Activated CD4-positive, alpha-beta T cell treated with anti-CD3 and anti-CD28 coated beads for 1 hour (primary cell): ENCODE measurements at places on chromosomes 6 and 20.

- DNase-seq, result no peak
Observed at GRCh38 chr20:62487561-62488354, 12.0 kb upstream of the GATA5 start.

DNA sequence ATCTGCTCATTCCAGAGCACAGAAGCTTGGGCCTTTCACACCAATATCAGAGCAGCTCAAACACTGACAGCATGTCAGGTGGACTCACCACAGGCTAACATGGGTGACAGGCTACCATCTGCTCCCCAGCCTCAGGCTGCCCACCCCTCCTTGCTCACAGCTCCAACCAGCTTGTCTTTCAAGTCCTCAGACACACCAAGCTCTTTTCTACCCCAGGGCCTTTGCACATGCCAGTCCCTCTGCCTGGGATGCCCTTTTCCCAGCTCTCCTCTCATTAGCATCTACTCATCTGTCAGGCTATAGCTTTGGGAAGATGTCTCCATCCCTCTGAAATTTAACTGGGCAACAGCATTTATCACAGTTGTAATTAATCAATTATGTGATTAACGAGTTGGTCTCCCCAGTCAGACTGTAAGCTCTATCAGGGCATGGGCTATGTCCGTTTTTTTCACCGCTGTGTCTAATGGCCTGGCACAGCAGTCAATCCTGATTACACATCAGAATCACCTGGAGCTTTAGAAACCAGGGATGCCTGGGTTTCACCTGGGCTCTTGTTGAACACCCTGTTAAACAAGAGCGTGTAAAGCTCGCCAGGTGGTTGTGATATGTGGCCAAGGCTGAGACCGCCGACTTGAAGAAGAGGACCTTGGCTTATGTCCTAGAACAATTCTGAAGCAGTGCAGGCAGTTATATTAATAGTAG is 88.9 kb upstream of the MRPS10 start:
- DNase-seq, result no peak

DNA sequence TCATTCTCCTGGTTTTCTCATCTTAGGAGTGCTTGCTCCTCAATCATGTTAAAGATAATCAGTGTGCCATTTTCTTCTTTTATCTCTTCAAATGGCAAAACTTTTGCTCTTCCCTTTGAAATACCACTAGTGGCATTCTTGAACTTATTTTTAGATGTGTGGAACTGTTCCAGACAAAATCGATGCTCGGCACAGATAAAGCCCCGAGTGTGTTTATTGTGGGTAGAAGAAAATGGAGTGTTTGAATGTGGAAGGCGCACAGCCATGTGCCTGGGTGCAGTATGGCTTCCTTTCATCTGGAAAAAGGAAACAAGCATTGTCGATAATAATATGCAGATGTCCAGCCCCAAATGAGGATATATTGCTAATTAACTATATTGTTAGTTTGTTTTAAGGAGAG is 42.4 kb downstream of the ISM1 start:
- no peak for DNase-seq

DNA sequence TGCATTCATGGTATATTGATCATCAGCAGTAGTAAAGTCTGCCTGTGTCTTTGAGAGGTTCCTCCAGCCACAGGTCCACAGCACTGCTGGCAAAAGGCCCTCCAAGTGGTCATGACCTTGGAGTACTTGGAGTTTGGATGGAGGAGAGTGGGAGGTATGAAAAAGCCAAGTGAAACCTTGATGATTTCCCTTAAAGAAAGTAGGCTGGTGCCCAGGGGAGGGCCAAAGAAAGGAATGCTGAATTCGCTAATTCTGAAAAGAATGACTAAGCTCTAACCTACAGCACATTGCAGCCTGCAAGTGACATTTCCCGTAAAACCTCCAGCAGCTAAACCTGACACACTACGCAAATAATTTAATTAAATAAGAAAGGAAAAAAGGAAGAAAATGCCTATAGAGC is 223.4 kb upstream of the TAB2 start:
- no peak for DNase-seq

- no peak for DNase-seq
Observed at GRCh38 chr6:150058231-150058792, 10.6 kb downstream of the ULBP3 start.

GRCh38 chr6:119848696-119849095 is 499.1 kb upstream of the MAN1A1 start:
- DNase-seq, result no peak

- no peak for DNase-seq
Observed at GRCh38 chr6:80638213-80639055, 532.0 kb downstream of the BCKDHB start.

DNA sequence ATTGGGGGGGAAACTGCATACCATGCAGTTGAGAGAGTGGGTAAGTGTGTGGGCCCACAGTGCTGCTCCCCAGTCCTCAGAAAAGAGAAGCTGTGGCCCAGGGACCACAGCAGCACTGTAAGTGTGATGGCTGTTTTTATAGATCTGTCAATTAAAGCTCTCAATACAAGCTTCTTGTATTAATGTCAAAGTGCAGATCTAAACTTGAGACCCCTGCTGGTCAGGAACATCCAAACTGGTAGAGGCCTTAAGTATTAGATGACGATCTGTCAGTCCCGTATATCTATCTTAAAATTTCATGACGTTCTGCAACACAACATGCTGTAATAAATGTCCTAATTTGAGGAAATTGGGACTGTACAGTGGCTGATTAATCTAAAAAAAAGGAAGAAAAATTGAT is 74.8 kb downstream of the TULP4 start:
- no peak for DNase-seq

GRCh38 chr20:60869625-60870024 is 382.4 kb upstream of the CDH4 start:
- DNase-seq, result no peak

DNA sequence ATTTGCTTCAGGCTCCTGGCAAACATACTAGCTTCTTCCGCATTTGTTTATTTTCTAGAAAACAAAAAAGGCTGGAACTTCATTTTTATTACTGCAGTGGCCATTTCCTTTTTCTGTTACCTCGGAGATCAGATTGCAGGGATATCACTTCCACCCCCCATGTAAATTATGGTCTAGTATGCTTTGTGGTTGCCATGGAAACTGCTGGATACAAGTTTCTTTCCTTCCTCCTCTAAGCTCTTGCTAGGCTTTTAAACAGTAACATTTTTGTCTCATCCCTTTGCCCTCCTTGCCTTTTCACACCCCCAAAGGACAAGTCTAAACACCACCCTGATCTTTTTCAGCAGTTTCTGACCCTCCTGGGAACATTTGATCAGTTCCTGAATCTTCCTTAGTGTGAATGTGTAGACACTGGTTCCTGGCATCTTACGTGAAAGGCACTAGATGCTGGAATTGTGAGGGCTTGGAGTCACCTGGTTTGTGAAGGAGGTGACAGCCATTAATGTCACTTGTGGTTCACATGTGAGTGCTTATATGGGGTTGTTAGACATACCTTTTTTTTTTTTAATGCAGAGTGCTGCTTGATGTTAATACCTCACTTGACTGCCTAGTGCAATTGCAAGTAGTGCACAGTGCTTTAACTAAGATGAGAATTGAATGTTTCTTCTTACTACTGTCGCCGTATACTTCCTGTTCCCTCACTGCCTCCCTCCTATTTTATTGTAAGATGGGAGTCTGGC is 181.6 kb downstream of the JARID2 start:
- DNase-seq, result no peak

DNA sequence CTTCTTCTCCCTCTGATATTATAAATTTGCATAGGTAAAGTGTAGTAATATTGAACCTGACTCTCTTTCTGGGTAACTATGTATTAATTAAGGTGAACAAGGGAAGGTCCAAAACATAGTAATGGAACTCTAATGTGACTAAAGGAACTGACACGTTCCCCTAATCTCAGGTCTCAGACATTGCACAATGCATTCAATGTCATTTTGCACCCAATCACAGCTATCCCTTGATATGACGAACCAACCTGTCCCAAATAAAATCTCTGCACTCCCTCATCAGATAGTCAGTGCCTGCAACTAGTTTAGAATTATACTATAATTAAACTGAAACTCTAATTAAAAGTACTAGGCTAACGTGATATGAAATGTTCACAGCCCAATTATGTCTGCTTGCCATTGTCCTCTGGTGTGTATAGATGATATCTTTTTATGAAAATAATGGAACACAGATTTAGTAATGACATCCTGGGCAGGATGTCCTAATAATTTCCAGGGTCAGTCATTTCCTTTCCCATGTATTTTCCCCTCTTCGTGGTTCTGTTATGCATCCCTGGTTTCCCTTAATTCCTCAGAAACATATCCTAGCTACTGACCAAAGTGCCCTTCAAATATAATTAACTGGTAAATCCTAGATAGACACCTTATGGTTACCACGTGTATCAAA is 36.8 kb downstream of the PTPRK start:
- no peak for DNase-seq

DNA sequence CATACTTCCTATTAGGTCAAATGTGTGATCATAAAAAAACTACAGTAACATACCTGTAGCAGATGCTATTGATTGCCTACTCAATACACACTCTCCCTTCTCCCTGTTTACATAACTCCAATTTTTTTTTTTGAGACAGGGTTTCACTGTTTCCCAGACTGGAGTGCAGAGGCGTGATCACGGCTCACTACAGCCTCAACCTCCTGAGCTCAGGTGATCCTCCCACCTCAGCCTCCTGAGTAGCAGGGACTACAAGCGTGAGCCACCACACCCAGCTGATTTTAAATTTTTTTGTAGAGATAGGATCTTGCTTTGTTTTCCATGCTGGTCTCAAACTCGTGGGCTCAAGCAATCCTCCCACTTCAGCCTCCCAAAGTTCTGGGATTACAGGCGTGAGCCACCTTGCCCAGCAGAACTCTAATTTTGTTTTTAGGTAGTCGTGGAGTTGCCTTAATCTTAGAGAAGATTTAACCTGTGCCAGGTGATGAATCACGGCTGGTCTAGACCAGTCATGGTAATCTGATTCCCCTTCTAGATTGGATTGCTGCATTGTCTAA is 14.0 kb upstream of the KIF3B start:
- no peak for DNase-seq

GRCh38 chr6:44471271-44471981 is 83.9 kb downstream of the CDC5L start:
- DNase-seq, result no peak

GRCh38 chr6:10101551-10102252 is 313.2 kb downstream of the TFAP2A start:
- no peak for DNase-seq

GRCh38 chr6:63440057-63440456 is 120.3 kb upstream of the LGSN start:
- no peak for DNase-seq

GRCh38 chr6:57104336-57104735 is 14.3 kb downstream of the ZNF451 start:
- no peak for DNase-seq

DNA sequence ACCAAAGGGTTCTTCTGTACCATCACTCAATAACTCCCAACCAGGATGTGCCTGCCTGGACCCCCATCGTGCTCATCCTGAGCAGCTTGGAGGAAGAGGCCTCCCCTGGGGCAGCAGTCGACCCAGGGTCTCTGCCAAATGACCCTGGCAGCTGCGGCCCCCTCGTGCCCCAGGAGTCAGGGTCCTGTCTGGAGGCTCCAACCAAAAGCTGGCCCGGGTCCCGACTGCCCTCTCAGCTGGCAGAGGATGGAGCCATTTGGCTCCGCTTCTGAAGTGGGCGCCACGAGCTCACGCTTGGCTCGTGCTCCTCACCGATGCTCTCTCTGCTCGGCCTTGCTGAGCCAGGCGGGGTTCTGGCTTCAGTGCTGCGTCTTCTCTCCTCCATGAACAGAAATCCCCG is 56.8 kb downstream of the TFAP2C start:
- no peak for DNase-seq

- no peak for DNase-seq
Observed at GRCh38 chr6:29521006-29521680, 33.4 kb upstream of the MAS1L start.

DNA sequence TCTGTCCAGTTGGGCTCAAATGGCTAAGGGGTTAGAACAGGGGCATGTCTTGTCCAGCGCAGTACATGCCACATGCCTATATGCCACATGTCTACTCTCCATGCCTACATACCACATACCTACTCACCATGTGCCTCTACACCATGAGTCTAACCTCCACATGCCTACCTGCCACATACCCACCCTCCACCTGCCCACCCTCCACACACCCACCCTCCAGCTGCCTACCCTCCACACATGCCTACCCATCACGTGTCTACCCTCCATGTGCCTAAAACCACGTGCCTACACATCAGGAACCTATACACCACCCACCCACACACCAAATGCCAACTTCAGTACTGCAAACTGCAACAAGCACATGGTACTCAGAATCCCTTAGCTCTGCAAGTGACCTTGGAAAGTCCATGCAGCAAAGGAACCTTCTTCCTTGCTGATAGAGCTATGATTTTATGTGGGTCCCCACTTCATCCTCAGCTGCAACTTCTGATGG is 113.0 kb upstream of the CST7 start:
- no peak for DNase-seq

DNA sequence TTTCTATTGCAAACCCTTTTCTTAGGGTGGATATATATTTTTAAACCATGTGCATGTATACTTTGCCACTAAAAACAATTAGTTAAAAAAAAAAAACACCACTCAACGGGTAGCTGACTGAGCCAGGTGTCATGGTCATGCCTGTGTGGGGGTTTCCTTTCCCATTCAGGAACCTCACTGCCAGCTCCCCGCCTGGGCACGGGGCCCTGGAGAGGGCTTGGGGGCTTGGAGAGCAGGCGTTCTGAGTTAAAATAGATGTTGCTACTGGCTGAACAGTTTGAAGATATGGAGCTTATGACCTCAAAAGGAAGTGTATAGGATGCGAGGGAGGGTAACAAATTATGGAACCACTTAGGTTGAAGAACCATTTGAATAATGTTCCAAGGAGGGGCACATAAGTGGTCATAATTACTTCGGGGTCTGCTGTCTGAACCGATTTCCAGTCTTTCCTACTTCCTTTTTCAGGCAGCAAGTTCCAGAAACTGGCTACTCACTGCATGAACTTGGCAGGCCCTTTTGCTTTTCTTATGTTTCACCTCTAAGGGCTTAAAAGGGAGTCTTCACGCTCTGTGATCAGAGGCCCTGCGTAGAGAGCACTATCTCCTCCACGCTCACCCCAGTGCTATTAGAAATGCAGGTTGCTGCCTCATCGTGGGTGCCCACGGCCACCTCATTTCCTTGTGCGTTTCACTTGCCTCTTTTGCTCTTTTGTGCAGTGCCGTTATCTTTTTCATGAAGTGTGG is 9.9 kb downstream of the STX16 start:
- DNase-seq, result peak; percentile 43

GRCh38 chr20:37285664-37286374 is 3.6 kb upstream of the MANBAL start:
- no peak for DNase-seq
